ENCODE measurements at places on chromosomes 1 and 21. TPM values are rescaled to one million over a fixed set of nuclear protein-coding genes. Genes with fewer than 3 reads are reported as not detected.

DNA sequence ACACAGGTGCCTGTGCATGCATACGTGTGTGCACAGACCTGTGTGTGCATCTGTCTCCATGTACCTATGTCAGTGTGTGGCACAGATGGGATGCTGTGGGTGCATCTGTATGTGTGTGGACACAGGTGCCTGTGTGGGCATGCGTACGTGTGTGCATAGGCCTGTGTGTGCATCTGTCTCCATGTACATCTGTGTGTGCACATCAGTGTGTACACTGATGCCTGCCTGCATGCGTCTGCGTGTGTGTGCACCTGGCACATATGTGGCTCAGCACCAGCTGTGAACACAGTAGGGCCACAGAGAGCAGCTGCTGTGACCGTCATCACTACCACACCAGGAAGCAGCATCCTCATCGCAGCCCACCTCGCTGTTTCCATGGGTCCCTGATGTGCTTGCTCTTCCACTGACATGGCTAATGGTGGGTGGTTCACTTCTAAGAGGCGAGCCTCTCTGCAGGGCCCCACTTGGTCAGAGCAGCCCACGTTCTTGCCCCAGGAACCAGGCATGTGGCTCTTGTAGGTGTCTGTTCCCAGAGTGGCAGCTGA, 9.6 kb upstream of the SPATC1L start:
- DNase-seq, result no peak
- no peak overlapping the region for H3K27ac ChIP-seq
- peaks cover 91% of the 10 kb centered on the region for H3K36me3 ChIP-seq
- H3K27me3 ChIP-seq, result no peaks in the 10 kb centered on the region

- peaks cover 8% of the 10 kb centered on the region for H3K4me1 ChIP-seq
- H3K4me3 ChIP-seq, result no peak overlapping the region
- no peaks in the 10 kb centered on the region for H3K36me3 ChIP-seq
- no peaks in the 10 kb centered on the region for H3K27me3 ChIP-seq
Observed at GRCh38 chr1:245880754-245881403, 626.2 kb downstream of the SMYD3 start.

DNA sequence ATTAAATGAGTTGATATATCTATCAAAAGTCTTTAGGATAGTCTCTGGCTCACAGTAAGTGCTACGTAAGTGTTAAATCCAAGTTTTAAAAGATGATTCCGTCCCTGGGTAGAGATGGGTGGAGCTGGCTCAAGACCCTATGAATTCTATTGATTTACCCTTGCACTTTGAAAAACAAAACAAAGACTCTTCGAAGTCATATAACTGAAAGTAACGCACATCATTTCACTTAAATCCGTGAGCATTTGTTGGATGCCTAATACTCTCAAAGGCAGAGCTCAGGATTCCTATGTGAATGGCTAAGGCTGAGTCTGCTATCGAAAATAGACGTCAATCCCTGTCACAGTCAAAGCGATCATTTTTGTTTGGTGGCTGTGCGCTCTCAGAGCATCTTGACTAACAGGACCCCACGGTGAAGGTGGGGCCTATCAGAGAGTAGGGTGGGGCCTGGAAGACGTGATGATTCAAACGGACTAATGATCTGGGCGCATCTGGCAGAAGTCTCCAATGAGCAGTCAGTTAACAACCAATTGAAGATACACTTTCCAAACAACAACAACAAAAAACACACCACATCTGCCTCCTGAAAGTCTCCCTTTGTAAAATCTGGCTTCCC, 1.2 kb upstream of the NUCKS1 start:
- H3K4me3 ChIP-seq, result no peak overlapping the region
- DNase-seq, result no peak
- no peaks in the 10 kb centered on the region for H3K27me3 ChIP-seq
- H3K4me1 ChIP-seq, result peaks cover 16% of the 10 kb centered on the region
- no peaks in the 10 kb centered on the region for H3K36me3 ChIP-seq

Gene RAB25
- 69.8 TPM for polyA plus RNA-seq

- peaks cover 7% of the 10 kb centered on the region for H3K36me3 ChIP-seq
- DNase-seq, result no peak
- H3K4me3 ChIP-seq, result no peak overlapping the region
Observed at GRCh38 chr1:46552357-46553237, 1.1 kb upstream of the KNCN start.

- DNase-seq, result no peak
- no peak overlapping the region for H3K4me3 ChIP-seq
- H3K27me3 ChIP-seq, result no peaks in the 10 kb centered on the region
- H3K4me1 ChIP-seq, result no peaks in the 10 kb centered on the region
- H3K36me3 ChIP-seq, result no peaks in the 10 kb centered on the region
Observed at GRCh38 chr1:45152126-45152525, 54.3 kb downstream of the ZSWIM5 start.

DNA sequence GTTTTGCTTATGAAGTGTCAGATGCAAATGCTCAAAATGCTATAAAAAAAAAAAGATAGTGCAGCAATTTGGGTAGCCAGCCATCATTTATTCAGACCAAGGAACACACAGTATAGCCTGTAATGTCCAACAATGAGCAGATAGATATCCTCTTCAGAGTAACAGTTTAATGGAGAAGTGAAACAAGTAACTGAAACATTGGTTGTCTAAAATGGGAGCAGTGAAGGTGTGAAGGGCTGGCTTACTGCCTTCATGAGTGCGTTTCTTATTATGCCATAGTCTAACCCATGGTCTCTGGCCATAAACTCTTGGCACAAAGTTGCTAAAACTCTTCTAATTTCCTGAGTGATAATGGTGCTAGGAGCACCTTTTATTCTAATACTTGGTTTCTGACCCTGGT, 11.4 kb downstream of the RGS5 start:
- no peaks in the 10 kb centered on the region for H3K36me3 ChIP-seq
- no peak overlapping the region for H3K4me3 ChIP-seq
- DNase-seq, result no peak
- no peaks in the 10 kb centered on the region for H3K4me1 ChIP-seq
- no peaks in the 10 kb centered on the region for H3K27me3 ChIP-seq

GRCh38 chr1:206952171-206952570, 5.9 kb upstream of the PIGR start:
- no peaks in the 10 kb centered on the region for H3K27me3 ChIP-seq
- H3K4me3 ChIP-seq, result no peak overlapping the region
- peaks cover 8% of the 10 kb centered on the region for H3K4me1 ChIP-seq
- no peak overlapping the region for H3K27ac ChIP-seq

Gene ITGB2
- 8.9 TPM for polyA plus RNA-seq

Gene TRPM2
- polyA plus RNA-seq, result 1.2 TPM

Gene IL20
- polyA plus RNA-seq, result not detected

GRCh38 chr21:39103689-39104088, 79.6 kb downstream of the PSMG1 start:
- no peaks in the 10 kb centered on the region for H3K36me3 ChIP-seq
- H3K27ac ChIP-seq, result no peak overlapping the region
- DNase-seq, result no peak
- peaks cover 41% of the 10 kb centered on the region for H3K4me1 ChIP-seq
- H3K4me3 ChIP-seq, result no peak overlapping the region

Gene NRIP1
- polyA plus RNA-seq, result 27.5 TPM

- peaks cover 14% of the 10 kb centered on the region for H3K4me1 ChIP-seq
- DNase-seq, result no peak
- H3K36me3 ChIP-seq, result peaks cover 87% of the 10 kb centered on the region
Observed at GRCh38 chr1:224368409-224368808, 11.7 kb downstream of the CNIH4 start.
